ENCODE measurements at places on chromosomes 11 and 22.

- no peak for DNase-seq
Measured at GRCh38 chr11:93840180-93840579, 10.2 kb downstream of the VSTM5 start.

GRCh38 chr11:87368858-87369480 is 331.2 kb downstream of the TMEM135 start:
- no peak for DNase-seq

DNA sequence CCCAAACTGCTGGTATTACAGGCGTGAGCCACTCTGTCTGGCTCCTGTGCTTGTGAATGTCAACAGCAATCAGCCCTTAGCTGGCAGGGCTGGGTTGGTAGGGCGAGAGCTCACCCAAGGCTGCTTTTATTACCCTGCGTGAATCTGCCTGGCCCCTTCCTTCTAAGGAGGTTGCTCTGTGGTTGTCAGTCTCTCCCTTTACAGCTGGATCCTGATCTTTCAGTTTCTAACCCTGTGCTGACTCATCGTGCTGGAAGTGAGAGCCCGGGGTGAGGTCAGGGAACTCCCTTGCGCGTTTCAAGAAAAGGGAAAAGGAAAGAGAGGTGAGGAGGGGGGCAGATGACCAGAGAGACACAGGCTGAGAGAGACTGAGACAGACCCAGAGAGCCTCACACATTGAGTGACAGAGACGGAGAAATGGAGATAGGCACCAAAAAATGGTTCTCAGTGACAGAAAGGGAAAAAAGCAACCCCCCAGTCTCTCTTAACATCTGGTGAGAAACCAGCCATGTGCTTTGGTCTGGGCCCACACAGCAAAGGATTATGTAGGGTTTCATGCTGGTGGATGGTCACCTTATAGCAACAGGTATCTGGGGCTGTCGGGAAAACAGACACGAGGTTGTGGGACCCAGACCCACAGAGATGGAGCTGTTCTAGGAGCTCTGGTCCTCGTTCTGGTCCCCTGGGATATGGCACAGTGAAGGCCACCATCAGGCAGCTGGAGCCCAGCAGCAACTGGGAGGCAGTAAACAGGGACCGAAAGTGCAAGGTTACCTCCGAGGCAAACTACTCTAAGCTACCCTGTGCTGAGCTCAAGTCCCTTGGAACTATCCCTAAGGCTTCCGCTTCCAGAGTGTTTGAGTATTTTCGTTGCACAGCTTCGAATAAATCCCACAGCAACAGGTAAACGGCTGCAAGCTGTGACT is 2.5 kb downstream of the TCN2 start:
- DNase-seq = peak; percentile 92

- DNase-seq = no peak
Measured at GRCh38 chr11:45518141-45518832, 147.1 kb downstream of the CHST1 start.

- DNase-seq = peak; percentile 68
Measured at GRCh38 chr11:10459029-10459970, 4.2 kb downstream of the AMPD3 start.

Data from MM.1S (cell line).